Esophagus muscularis mucosa (tissue), 4 donors: ENCODE measurements at places on chromosomes 1 and 21. TPM values are rescaled to one million over a fixed set of nuclear protein-coding genes. Genes with fewer than 3 reads are reported as not detected.

Gene AJAP1
- total RNA-seq: 0.66 TPM

Gene GBP2
- 169 TPM for total RNA-seq

Gene LDLRAD1
- not detected for total RNA-seq

Gene PRAMEF5
- not detected for total RNA-seq

Gene TMEM54
- total RNA-seq: 64.6 TPM

Gene EFNA4
- 2.5 TPM for total RNA-seq

Gene FMO2
- 66.2 TPM for total RNA-seq

Gene KRTAP10-1
- total RNA-seq: not detected

Gene G0S2
- 28.5 TPM for total RNA-seq

Gene SLAMF6
- 0.19 TPM for total RNA-seq

Gene AMPD1
- not detected for total RNA-seq

Gene S100A16
- 33.2 TPM for total RNA-seq

Gene CITED4
- 13.7 TPM for total RNA-seq

Gene CFAP45
- 0.32 TPM for total RNA-seq

Gene RAB25
- not detected for total RNA-seq

Gene CFHR4
- total RNA-seq: not detected

Gene CLDN17
- not detected for total RNA-seq

Gene TMEM82
- total RNA-seq: not detected
